ENCODE measurements at places on chromosomes 3 and 15.

- DNase-seq, result no peak
Measured at GRCh38 chr3:177551431-177551836, 354.2 kb upstream of the TBL1XR1 start.

GRCh38 chr15:65305150-65305758 lies 777 bp downstream of the RNU5B-1 start:
- no peak for DNase-seq

DNA sequence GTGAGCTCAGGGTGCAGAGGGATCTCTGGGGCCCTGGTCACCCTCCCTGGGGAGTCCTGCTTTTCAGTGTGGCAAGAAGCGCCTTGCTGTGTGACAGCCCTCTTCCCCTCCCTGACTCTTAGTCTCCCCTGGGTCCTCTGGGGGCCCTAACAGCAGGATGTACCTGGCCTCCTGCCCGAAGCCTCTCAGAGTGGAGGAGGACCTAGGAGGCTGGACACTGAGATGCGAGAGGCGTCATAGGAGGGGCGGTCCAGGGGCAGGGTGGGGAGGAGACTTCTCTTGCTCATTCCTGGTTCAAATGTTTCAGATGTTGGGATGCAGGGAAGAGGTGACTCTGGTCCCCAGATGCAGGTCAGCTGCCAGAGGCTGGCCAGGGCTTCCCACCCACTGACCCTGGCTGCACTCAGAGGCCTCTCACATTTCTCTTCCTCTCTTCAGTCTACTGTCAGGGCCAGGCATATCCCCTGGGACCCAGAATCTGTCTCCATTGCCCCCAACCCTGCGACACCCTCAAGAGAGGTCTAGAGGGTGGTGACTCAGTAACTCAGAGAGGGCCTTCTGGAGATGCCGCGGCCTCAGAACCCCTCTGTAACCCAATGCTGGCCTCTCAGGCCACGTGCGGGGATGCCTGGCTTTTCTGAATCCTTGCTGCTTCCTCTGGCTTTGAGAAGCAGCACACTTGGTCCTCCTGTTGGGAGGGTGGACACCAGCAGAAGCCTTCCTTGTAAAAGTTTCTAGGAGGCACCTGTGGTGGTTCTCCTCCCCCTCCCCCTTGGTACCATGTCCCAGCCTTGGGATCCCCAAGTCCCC lies 25.9 kb downstream of the SNX33 start:
- DNase-seq, result no peak

GRCh38 chr3:171240504-171240835 lies 213.9 kb upstream of the SLC2A2 start:
- no peak for DNase-seq

GRCh38 chr15:37625576-37625975 lies 308.9 kb upstream of the TMCO5A start:
- DNase-seq, result no peak

- no peak for DNase-seq
Measured at GRCh38 chr3:80052271-80052670, 284.5 kb upstream of the ROBO1 start.

DNA sequence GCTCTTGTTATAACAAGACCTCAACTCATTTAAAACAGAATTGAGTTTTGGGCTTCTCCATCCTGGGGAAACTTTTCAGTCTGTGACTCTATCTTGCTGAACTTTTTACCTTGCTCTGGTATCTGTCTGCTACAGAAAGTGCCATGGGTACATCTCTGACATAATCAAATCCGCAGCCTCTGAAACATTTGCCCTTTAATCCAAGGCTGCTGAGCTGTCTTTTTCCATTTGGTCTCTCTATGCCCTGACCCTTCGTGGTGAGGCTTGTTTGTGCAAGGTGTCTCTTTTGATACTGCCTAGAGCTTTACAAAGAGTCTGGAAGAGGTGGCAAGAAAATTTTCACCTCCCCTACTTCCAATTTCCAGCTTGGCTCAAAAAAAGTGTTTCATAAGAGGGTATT lies 11.3 kb downstream of the TMEM108 start:
- no peak for DNase-seq

GRCh38 chr3:135633078-135633477 lies 332.4 kb upstream of the PPP2R3A start:
- DNase-seq, result no peak

- peak; percentile 88 for DNase-seq
Measured at GRCh38 chr3:14144423-14145075, 19.7 kb downstream of the TMEM43 start.

GRCh38 chr3:134885877-134886621 lies 91.0 kb downstream of the EPHB1 start:
- no peak for DNase-seq

DNA sequence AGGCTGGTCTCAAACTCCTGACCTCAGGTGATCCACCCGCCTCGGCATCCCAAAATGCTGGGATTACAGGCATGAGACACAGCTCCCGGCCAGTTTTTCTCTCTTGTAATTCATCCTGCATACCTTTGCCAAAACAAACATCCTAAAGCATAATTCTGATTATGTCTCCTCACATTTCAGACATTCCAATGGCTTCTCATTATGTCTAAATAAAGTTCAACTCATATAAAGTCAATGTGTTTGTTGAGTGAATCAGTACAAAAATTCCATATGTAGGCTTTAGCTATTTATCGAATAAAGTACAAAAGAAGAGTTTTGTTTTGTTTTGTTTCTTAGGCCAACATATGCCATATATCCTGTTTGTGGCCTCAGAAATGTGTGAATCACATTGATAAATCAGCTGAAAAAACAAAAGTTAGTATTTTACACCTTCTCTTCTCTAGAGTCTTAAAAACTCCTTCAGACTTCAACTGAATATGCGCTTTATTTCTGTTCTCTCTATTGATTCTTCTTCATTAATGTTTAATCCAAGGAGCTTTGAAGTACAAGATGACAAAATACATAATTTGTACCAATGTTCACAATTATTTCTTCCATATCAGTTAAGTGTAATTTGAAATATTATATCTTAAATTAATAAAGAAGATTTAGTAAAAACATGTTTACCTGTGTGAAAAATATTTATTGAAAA lies 165.8 kb downstream of the MECOM start:
- no peak for DNase-seq

GRCh38 chr15:82132096-82132495 lies 86.3 kb upstream of the MEX3B start:
- no peak for DNase-seq

DNA sequence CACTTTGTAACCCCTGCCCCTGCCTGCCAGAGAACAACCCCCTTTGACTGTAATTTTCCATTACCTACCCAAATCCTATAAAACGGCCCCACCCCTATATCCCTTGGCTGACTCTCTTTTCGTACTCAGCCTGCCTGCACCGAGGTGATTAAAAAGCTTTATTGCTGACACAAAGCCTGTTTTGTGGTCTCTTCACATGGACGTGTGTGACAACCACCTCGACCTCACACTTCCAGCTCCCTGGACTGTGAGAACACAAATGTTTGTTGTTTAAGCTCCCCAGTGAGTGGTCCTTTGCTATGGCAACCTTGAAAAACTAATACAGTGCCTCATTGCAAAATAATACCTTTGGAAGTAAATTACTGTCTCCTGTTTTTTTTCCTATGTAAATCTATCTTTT lies 299.2 kb upstream of the POU1F1 start:
- DNase-seq, result no peak

DNA sequence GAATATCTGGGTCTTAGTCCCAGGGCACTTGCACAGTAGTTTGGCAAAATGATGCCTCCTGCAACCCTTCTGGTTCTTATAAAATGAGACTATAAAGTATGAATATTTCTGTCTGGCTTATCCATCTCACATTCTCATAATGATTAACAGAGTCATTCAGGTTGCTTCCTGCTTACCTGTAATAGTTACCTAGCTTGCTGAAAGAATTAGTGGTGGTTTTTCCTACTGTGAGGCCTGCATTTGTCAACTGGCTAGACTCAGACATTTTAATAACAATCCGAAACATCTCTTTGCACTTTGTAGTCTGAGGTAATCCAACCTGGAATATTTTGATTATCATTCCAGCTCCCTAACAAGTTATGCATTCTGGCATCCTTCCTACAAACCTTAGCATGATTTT lies 75.6 kb upstream of the POU1F1 start:
- DNase-seq, result no peak

GRCh38 chr3:116005404-116005803 lies 382.1 kb downstream of the GAP43 start:
- no peak for DNase-seq

DNA sequence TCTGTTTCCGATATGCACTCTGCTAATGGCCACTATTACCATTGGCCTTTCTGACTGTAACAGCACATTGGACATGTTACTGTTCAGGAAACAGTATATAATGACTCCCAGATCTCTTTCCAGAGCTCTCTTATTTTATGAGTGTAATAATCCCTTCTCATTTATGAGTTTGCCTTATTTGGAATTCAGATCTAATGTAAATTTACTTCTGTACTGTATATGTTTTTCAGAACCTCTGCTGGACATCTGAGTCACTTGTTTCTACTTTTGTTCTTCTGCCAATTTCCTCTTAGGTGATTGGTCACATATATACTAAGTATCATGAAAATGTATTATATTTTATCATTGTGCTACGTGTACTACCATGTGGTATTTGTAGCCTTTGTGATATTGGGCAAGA lies 30.5 kb downstream of the RSRC1 start:
- DNase-seq, result no peak

GRCh38 chr3:183690402-183690995 lies 7.1 kb upstream of the YEATS2 start:
- DNase-seq, result no peak

DNA sequence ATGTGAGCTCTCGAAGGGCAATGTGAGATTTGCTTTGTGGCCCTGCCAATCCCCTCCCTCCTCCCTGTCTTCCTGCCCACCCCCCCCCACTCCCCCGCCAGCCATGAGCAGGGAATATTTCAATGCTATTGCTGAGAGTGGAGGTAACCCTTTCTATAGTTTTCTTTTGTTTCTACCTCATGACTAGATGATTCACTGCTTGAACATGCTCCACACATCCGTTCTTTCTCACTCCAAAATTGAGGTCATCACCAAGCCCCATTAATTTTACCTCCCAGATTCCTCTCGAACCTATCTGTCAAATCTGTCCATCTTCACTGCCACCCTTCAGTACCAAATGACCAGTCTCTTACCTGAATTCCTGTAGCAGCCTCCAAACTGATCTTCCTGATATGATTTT lies 12.2 kb downstream of the ZNF774 start:
- no peak for DNase-seq

DNA sequence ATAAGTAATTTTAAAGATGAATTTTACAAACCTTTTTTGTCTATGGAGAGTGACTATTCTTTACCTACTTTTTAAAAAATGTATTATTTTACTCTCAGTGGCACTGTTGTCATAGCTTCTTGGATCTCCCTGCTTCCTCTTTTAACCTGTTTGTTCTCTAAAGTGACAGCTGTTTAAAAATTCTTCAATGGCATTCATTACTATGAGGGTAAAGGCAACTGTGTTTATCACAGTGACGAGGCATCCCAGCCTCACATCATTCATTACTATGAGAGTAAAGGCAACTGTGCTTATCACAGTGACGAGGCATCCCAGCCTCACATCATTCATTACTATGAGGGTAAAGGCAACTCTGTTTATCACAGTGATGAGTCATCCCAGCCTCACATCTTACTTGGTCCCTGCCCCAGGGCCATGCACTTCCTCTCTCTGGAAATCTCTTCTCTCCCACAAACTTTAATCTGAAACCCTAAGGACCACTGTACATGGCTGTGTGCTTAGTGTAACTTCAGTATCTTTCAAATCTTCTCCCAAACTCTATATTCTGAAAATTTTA lies 101.7 kb upstream of the ZNF717 start:
- DNase-seq, result no peak

GRCh38 chr3:47370887-47371697 lies 9.7 kb upstream of the PTPN23 start:
- DNase-seq, result peak; percentile 57

- DNase-seq, result no peak
Measured at GRCh38 chr3:151592287-151592686, 131.4 kb upstream of the IGSF10 start.

DNA sequence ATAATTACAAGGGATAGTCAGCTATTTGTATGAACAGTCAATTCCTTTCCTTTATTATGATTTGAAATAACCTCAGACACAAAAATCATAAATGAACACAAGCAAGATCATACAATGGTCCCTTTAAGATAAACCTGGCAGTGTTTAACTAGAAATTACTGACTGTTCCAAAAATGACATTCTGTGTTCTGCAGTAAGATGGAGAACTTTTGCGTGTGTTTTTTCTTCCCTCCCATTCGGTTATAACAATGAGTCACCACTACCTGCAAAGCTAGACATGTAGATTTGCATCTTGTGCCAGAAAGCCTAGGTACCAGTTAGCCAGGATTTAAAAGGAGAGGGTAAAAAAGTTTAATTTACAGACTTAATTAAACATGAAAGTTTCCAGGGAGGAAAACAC lies 248.2 kb upstream of the ADAMTS9 start:
- DNase-seq, result no peak

DNA sequence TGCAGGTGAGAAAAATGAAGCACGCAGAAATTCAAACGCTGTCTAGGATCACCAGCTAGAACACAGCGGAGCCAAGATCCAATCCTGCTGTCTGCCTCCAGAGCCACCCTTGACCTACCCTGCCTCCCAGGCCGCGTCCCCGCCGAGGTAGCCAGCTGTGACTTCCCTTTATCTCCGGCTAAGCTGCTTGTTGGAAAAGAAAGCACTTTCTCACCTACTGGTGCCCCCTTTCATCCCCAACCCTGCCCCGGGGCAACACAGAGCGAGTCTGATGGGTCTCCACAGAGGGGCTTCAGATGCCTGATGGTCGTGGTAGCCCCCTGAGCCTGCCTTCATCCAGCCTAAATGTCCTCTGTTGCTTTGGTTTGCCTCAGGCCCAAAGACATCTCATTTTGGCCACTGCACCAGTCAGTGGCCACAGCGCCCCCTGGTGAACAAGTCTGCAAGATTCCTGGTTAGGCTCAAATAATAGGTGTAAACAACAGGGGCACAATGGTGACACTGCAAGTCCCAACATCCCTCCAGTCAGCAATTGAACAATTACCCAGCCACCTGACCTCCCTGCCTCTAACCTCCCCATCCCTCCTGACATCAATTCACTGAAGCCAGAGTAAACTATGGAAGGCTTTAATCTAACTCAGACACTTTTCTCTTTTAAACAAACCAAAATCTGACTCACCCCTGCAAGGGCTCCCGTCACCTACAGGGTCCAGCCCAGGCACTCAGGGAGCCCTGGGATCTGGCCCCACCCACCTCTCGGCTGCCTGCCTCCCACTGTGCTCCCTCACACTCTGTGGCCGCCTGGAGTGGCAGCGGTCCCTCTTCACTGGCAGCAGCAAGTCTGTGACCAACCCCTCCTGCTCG lies 27.3 kb upstream of the BCL2L10 start:
- peak; percentile 73 for DNase-seq

GRCh38 chr3:5010706-5011554 lies 31.7 kb downstream of the BHLHE40 start:
- DNase-seq, result peak; percentile 52

Measured in B cell (primary cell).